Hematopoietic multipotent progenitor cell treated with erythropoietin and hydrocortisone succinate and interleukin-3 and kit ligand, for 6 days (in vitro differentiated cells): ENCODE measurements at places on chromosomes 5 and 9.

DNA sequence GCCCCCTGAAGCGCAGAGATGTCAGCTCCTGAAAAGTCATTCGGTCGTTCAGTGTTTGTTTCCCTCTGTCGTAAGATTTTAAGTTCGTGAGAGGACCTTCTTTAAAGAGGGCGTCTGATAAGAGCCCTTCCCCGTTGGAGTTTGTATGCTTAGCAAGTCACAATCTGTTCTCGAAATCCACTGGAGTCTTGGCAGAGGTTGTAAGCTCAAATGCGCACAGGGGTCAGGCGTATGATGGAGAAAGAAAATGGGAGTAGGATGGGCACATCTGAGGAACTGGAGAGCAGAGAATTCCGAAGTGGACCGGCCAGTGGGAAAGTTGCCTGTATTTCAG is 710 bp downstream of the HSD17B4 start:
- peak; percentile 74 for DNase-seq

- DNase-seq: no peak
Observed at GRCh38 chr5:172835290-172835993, 1.4 kb downstream of the ERGIC1 start.

DNA sequence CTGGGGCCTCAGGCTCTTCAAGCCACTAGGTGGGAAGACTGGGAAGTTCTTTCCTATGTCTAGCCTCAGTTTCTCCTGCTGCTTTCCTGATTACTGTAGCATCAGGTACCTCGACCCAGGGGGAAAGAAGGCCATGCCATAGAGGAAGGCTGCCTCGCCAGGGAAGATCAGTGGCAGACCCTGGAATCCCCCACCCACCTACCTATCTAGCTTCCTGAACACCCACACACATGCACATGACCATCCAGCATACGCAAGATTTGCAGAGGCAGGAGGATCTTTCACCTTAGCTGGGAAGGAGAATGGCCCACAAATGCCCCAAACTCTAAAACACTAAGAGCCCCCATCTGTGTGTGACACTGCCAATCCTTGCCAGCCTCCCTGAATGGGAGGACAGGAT is 8.0 kb downstream of the NR5A1 start:
- no peak for DNase-seq

DNA sequence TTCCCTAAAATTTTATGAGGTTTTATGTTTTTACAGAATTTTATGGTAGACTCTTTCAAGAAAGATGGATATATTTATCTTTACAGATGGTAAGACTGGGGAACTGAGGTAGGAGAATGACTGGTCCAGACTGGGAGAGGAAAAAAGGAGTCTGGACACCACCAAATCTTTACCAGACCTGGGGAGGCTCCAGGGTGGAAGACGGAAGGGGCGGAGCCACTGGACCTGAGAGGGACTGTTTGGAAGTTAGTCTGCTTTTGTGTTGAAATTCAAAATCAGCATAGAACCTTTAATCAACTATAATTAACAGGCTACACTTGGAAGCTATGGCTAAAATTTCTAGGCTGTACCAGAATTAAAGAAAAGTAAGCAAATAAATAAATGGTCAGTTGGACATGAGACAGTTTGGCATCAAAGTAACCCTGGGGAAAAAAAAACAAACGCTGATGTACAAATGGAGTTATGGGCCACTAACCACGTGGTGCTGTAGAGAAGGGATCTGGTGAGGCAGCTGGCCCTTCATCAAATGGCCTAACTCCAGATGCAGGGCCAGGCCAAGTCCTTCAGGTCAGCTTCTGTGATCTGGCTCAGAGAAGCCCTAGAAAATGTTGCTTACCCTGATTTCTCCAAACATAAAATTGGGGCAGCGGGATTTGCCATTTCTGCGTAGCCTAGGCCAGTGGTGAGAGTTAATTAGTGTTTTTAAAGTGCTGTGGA is 155.1 kb downstream of the ARSB start:
- no peak for DNase-seq

DNA sequence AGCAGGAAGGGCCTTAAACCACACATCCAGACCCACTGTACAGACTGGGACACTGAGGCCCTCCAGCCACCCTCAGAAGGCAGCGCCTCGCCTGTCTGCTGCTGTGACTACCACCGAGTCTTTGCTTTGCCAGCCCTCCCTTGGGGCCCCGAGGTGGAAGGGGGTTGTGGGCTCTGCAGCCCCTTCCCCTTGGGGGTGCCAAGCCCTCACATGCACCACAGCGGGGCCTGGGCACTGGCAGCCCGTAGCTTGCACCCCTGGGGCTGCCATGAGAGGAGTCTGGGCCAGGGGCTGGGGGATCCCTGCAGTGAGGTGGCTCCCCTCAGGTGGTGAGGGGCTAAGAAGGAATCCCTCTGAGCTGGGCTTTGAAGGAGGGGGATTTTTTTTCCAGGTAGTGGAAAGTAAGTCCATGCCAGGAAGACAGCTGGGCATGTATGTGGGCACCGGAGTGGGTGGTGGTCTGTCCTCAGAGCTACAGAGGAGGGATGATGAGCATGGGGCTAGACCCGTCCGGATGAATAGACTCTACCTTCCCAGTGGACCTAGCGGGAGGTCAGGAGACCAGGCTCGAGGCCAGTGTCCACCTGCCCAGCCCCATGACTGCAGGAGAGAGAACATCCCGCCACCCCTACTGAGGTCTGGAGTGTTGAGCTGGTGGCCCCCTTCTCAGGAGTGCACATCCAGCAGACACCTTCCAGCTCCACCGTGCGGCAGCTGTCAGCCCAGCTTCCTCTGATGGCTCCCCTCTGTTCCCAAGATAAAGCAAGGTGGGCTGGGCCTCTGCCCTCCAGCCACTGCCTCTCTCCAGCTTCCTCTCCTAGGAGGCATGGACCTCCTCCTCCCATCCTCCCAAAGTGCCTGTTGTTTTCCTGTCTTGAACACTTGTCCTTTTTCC is 15.9 kb downstream of the FLT4 start:
- DNase-seq: no peak

GRCh38 chr5:134464988-134465815 is 53.5 kb upstream of the CDKN2AIPNL start:
- DNase-seq: no peak

DNA sequence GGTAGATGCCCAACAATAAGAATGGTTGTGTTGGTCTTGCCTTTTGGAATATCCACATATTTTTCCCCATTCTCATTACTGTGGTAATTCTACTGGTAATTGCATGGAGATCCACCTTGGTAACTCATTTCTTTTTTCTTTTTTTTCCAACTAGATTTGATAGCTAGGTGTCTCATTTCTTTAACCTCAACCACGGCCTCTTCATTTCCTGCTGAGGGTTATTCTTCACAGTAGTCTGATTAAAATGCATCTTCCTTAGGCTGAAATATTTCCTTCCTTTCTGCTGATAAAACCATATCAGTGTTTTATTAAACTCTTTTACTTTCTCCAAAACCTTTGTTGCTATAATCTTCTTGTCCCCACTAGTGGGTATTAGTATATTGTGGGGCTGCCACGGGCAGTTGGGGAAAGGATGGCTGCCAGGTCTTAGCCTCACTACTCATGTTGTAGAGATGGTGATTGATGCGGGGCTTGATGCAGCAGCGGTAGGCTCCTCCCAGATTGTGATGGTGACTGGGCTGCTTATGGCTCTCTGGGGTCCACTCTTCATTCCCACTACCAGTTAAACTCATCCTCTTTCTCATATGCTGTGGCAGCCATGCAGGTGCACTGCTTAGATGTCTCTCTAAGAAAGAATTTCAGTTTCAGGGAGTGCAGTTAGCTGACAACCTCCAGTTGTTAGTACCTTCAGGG is 35.9 kb downstream of the KIF2A start:
- DNase-seq: no peak

DNA sequence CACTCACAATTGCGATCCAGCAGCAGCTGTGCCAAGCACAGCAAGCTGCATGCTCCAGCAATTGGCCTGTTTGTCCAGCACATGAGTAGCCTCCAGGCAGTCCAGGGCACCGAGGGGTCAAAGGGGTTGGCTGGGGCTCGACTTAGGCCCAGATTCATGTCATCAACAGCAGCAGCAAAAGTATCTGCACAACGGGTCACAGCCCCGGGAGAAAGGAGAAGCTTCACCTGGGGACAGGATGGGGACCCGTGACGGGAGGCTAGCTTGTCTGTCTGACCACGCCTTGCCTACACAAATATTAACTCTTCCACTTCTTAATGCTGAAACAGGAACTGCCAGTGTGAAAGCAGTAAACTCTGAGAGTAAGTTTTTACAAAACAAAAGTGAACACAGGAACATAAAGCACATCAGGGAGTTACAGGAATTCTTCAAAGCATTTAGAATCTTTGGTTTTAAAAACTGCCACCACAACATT is 191.2 kb downstream of the PIK3R1 start:
- peak; percentile 58 for DNase-seq

DNA sequence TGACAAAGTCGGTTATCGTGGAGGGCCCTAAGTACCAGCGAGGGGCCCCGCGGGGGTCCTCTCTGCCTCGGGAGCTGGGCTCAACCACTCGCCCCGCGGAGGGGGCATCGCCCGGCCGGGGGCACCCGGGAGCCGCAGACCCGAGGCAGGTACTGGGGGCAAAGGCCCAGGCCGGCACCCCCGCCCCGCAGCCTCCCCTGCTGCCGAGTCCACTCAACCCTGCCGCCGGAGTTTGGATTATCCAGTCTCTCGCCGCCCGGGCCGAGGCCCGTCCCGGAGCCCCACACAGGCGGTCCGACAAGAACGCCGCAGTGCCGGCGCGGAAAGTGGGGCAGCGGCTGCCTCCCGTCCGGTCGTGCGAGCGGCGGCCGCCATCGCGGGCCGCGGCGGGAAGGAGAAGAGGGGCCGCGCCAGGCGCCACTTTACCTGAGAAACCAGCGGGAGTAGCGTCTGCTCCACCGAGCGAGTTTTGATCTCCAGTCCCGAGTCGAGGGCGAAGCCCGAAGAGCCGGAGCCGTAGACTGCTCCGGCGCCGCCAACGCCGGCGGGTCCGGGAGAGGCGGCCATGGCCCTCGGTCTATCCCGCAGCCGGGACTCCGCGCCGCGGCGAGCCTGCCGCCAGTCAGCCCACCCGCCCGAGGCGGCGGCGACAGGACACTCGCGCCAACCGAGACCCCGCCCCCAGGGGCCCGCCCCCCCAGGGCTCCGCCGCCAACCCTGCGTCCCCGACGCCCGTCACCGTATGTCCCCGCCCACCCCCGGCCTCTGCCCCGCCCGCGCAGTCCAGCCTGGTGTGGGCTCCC is at the start of gene CTNNAL1:
Gene CTNNAL1, minus strand, starts transcription at position 624 of the 803 bp plus-strand sequence. Its CDS starts 57 bp downstream, at position 567.
- peak; percentile 92 for DNase-seq

DNA sequence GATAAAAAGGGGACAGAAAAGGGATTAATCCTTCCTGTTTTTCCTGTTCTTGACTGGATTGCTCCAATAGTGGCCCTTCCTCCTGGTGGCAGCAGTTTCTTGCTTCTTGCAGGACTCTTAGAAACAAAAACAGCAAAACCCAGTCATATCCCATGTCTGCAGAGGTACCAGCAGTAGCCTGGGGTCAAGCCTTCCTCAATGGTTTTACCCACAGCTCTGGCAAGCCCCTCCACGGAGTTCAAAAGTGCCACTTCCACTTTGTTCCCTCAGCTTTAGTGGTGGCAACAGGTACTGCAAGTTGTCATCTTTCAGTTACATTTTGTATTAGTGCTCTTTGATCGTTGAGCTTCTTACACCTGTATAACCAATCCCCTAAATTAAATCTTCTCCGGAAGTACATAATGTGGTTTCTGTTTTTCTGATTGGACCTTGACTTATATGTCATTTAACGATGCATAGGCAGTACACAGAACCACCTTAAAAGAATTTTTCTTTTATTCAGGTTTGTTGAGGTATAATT is 8.7 kb upstream of the RANBP6 start:
- peak; percentile 64 for DNase-seq

DNA sequence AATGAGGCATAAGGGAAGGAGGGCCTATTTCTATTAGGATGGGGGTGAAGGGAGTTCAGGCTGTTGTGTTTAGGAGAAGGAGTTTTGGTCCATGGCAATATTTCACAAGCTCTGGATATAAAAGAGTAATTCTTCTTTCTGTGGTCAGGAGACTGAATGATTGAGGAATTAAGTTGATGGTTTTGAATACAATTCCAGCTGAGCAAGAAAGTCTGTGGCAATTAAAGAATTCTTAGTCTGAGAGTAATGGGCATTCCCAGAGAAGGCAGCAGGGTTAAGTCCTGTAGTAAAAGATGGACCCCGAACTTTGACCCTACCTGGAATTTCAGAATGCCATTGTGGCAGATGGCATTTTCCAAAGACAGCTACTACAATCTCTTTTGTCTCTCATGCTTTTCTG is 202.6 kb downstream of the TLE4 start:
- no peak for DNase-seq

DNA sequence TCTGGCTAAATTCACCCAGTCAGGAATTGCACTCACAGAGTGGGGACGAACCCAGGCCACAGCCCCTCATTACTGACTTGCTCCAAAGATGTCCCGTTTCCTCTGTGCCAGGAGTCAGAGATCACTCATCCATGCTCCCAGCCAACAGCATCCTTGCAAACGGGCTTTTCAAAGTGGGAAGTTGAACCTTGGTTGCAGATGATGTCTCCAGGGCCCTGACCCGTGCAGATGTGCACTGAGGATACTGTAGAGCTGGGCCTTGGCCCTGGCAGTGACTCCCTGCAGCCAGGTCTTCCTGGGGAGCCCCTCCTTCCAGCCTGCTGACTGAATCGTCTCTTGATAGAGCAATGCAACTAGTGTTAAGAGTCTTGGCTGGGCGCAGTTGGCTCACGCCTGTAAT is 22.3 kb downstream of the TCF7 start:
- DNase-seq: no peak

DNA sequence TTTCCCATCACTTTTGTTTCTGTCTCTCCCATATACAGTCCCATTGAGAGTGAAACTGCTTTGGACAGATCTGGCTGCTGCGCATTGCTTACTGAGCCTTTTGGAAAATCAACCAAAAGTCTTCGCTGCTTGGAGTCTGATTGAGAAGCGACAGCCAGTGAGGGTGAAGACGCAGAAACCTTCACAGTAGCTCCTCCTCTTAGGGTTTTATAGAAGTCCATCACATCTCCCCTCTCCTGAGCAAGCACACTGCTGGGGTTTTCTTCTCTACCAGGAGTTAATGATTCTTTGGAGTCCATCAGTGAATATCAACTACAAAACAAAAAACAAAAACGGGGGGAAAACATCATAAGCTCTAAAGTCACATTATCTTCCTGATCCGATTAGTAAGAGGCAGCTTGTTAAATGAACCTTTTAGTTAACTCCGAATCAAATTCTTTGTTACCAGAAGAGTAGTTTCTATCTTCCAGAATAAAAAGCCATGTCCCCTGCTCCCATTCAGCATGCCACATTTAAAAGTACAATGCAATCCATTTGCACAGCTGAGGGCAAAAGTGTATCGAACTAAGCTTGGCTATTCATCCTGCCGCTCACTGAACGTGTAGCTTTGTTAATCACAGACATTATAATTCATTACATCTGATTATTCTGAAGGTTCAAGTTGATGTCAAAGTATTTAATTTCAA is 2.8 kb downstream of the NR3C1 start:
- no peak for DNase-seq

DNA sequence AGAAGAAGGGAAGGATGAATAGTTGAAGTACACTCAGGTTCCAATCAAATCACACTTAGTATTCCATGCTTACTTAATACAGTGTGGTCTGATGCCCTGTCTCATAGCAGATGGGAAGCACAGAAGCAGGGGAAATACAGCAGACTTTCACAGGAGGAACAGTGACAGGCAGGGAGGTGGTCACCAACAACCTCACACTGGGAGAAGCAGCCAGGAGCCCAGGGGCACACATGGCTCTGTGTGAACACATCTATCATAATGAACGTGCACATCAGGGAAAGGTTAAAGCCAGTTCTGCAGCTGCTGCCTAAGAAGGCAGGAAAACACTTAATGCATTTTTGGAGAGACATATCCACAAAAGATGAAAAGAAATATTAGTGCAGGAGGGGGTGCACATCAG is 312.3 kb downstream of the MED10 start:
- no peak for DNase-seq

GRCh38 chr9:133591116-133591910 is 17.9 kb downstream of the FAM163B start:
- DNase-seq: no peak

GRCh38 chr9:96331236-96331947 is 29.4 kb upstream of the HSD17B3 start:
- DNase-seq: no peak
